ENCODE measurements at places on chromosomes 6 and 20.

GRCh38 chr6:23111984-23112383 lies 542.6 kb downstream of the HDGFL1 start:
- no peak for DNase-seq

GRCh38 chr6:1381481-1382330 lies 7.7 kb upstream of the FOXF2 start:
- DNase-seq = peak; percentile 68

GRCh38 chr20:18988701-18989100 lies 175.1 kb downstream of the SCP2D1 start:
- DNase-seq = no peak

GRCh38 chr6:77462359-77463307 lies 658 bp downstream of the HTR1B start:
- DNase-seq = no peak

DNA sequence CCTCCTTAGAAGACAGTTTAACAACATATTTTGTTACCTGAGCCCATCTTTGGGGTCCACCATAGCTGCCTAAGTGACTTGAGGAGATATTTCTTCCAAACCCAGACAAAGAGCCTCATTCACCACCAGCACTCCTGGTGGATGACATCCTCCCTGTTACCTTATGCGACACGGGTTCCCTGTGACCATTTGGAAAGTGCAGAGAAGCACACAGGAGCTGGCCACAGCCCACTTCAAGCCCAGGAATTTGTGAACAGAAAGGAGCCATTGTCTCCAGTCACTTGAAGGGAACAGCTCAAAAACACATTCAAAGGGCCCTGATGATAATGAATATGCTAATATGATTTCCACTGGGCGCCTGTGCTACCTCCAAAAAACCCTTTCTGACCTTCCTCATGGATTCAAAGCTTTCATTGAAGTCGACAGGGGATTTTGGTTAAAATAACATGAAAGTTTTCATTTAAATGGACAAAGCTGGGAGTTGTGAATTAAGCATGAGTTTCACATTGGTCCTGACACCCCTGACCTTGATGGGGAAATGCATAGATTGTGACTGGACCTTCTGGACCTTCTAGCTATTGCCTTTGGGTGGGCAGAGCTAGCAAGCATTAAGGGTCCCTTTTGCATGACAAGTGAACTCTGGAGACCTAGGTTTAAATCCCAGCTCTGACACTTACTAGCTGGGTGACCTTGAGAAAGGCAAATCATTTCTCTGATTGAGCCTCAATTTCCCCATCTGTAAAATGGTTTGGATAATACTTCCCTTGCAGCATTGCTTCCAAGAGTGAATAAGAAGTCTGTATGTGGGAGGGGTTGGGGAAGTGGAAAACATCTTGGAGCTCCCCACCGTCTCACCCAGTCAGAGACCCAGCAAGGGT lies 83.3 kb upstream of the SIRPA start:
- no peak for DNase-seq

DNA sequence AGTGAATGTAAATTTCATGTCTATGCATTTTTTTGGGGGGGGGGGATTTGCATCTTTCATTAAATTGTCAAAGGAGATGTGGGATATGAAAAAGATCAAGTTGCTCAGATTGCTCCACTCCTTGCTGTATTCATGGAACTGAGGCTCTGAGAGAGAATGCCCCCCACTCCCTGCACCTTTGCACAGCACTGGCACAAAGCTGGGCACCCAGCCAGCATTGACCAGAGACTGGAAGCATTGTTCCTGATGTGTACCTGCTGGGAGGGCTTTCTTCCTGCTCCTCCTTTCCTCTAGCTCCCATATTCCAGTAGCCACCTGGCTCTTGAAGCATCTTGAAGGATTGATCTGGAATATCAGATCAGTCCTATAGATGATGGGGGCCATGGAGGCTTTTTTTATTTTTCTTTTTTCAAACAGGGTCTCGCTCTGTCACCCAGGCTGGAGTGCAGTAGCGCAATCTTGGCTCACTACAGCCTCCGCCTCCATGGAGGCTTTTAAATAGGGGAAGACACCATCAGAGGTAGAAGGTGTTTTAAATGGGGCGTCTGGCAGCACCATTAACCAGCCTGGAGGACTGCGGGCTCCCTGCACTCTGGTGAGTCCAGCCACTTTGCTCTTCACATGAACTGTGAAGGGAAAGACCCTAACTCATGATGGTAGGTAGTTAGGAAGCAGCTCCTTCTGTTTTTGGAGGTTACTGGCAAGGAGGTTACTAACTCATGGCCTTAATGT lies 10.9 kb downstream of the DUSP15 start:
- no peak for DNase-seq

DNA sequence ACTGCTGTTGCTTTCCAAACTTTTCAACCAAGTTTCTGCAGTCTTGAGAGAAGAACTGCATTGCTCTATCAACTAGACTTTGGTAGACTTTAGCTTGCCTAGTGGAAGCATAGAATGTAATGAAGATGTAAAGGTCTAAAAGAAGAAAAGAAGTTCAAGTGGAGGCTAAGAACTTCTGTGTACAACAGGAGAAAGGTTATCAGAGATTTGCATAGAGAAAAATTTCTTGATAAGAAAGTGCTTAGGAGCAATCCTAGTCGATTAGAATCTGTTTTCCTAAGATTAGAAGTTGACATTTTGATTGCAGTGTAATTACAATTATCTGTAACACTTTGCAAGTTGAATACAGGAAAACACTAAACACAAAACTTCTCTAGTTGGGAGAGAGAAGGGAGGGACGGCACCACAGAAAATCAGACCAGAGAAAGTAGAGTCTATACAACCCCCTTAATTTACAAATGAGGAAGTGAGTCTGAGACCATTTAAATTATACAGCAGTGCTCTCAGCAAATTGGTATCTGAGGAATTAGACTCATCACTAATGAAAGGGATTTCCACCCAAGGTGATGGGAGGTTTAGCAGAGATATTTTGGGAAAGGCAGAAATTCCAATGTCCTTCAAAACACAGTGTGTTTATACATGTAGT lies 194.3 kb upstream of the MARCKS start:
- no peak for DNase-seq

DNA sequence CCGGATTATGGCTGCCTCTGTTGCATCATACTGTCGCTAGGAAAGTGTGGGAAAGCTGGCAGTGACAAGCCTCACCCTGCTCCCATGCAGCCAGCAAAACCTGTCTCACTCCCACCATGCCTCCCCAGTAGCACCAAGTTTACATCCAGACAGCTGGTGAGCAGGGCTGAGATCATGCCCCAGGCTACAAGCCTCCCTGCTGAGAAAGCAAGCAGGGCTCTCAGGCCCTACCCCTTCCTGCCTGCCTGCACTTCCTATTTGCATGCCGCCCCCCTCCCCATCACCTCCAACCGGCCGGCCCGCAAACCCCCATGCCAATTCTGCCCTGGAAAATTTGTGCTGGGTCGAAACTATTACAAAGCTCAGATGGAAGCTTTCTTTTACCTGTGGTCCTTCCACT lies 408.2 kb upstream of the FKBP1C start:
- DNase-seq = no peak

DNA sequence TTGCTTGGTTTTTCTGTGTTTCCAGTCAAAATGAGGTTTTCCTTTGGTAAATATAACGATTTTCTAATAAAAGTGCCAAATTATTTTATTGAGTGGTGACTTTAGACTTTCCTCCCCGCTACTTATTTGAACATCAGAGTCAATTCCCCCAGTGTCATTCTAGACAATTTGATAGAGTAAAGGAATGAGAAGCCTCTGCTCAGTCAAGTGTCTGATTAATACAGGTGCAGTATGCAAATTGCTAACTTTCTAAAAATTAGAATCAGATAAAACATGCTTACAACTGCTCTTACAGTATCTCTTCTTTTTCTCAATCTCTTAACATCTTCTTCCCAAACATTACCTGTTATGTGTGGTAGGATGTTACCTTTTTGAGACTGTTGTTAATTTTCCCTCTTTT lies 148.7 kb downstream of the CD83 start:
- DNase-seq = no peak

- no peak for DNase-seq
Measured at GRCh38 chr20:47676912-47677634, 108.2 kb downstream of the SULF2 start.

DNA sequence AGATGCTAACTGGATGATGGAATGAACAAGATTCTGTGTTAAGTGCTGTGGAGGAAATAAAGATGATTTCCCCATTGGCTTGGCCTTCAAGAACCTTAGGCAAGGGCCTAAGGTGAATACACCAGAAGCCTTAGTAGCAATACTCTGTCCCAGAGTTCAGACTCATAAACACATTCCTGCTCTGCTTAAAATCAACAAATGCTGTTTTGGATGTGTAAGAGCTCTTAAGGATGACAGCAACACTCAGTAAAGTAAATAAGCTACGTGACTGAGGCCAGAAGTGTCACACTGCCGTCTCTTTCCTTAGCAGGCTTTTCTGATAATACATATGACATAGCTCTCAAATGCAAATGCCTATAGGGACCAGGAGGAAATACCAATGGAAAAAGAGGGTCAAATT lies 90.6 kb downstream of the EYA2 start:
- DNase-seq = no peak

DNA sequence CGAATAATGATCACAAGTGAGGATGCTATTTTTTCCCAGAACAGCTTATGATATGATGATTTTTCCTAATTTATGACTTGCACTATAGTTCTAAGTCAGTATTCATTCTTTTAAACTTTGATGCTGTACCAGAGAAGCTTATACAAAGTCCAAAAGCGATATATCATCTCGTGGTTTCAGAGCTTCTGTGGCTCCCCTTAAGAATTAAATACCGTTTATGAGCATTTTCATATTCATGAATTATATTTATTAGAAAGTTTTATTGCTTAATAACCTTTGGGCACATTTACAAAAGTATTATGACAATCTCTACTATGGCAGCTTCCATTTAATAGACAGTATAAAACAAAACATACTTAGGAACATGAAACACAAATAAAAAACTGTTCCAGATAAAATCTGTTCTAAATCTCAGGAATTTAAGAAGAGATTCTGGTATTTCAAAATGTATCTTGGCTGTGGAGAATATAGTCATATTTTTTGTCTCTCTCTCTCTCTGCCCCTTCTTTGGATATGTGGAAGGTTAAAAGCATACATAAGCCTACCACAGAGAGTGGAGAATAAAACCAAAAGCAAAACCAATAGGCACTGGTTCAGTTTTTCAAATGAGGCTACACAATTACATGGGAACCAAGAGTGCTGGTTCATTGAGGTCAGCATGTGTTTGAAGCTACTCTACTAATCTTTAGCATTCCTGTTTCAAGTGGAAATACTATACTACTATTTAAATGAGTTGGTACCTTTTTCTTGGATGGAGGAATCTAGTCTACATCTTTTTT lies 884.5 kb upstream of the GJE1 start:
- DNase-seq = no peak

DNA sequence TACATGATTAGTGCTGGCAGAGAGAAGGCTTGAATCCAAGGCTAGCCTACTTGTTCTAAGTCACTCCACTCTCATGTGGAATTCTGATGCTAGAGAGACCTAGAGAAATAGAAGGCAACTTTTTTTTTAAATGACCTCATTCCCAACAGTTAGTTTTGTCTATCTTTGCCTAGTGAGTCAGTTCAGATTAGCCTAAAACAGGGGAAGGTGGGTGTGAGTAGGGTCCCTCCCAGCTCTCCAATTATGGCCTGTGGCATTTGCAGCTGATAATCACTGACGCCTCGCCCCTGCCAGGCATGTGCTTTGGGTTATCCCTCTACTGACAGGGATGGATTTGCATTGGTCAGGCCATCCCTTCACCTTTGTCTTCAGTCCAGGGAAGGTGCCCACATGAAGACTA lies 13.6 kb downstream of the TXLNB start:
- no peak for DNase-seq

DNA sequence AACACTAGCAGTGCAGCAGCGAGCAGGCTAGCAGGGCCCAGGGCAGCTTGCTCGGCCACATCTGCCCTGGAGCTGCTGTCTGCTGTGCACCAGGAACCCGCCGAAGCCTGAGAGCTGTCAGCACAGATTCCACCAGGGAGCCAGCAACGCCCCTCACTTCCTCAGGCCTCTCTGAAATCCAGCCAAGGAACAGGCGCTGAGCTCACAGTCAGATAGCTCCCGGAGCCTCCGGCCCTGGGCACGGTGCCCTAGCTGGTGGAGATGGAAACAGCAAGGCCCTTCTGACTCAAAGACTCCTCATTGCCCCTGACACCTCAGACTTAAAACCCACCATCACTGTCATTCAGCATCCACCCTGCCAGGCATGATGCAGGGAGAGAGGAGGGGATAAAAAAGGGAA lies 839.4 kb downstream of the MAFB start:
- no peak for DNase-seq

- DNase-seq = no peak
Measured at GRCh38 chr20:10177326-10177725, 41.3 kb upstream of the SNAP25 start.

DNA sequence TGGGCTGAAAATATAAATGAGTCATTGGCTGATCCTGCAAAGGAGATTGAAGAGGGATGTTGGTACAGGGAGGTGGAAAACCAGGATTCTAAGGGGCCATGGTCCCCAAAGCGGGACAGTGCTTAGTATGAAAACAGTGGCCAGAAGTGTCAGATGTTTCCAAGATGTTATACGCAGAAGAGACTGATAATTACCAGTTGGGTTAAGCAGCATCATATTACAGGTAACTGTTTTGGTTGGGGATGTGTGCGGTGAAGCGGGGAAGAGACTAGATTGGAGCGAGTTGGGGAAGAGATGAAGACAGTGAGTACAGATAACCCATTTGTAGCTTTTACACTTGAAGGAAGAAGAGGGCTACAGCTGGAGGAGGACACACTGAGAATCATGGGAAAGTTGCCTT lies 80.8 kb downstream of the PLEKHG1 start:
- DNase-seq = no peak

GRCh38 chr6:155031091-155031490 lies 36.0 kb downstream of the TIAM2 start:
- DNase-seq = no peak

DNA sequence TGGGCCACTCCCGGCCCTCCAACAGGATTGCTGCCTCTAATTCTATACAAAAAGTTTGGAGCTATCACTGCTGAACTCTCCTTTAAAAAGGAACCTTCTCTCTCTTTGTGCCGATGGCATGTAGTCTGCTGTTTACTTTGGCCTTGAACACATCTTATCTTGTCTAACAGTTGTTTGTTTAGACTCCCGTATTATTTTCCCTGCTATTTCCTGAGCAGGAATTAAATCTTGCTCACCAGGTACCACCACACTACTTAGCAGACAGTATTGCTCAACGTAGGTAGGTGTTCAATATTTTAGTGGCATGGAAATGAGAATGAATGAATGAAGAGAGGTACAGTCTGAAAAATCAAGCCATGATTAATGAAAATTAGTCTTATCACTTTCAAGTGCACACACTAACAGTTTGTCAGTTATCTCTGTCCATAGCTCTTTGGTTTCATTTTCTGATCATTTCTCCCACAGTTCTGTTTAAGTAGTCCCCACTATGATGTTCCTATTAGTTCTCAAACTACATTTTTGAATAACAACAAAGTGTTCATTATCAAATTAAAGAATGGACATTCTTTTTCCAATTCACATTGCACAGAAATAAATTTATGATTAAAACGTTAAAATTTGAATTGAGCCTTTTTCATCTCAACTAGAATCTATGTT lies 6.8 kb upstream of the HEY2 start:
- no peak for DNase-seq

Data from activated T-cell treated with anti-CD3 and anti-CD28 coated beads, Interleukin-2, amount 50 U/mL, for 72 hours (primary cell).